ENCODE measurements at places on chromosomes 11 and 22.
A peak's percentile ranks its signal among the peaks of the same experiment; 100 is the strongest.

DNA sequence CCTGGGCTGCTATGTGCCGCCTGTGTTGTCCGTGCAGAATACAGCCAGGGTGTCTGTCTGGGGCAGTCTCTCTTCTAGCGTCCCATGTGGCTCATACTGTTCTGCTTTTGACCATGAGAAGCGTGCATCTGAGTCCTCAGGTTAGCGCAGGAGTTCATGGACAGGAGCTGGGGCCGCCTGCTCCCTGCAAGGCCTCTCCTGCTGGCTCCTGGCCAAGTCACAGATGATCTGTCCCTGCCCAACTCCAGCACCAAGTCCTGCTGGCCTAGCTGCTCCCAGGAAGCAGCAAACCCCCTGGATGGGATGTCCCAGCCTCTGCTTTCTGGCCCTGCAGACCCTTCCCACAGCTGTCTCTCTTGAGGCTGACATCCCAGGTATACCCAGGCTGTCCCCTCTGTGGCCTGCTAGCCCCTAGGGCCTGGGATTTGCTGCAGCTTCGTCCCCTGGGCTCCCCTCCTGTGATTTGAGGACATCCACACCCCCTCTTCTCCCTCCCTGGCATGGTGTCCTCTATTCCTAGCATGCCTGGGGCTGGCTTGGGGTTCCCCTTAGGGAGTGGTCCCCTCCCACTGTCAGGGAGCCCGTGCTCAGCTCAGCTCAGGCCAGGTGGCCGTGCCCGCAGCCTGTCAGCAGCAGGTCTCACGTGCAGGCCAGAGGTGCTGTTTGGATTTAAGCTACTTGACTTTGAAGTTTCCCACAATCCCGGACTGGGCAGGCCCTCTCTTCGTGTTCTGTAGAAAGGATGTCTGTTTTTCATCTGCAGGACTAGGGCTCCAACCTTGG lies 17.8 kb downstream of the PRR5 start:
- no peak for DNase-seq

DNA sequence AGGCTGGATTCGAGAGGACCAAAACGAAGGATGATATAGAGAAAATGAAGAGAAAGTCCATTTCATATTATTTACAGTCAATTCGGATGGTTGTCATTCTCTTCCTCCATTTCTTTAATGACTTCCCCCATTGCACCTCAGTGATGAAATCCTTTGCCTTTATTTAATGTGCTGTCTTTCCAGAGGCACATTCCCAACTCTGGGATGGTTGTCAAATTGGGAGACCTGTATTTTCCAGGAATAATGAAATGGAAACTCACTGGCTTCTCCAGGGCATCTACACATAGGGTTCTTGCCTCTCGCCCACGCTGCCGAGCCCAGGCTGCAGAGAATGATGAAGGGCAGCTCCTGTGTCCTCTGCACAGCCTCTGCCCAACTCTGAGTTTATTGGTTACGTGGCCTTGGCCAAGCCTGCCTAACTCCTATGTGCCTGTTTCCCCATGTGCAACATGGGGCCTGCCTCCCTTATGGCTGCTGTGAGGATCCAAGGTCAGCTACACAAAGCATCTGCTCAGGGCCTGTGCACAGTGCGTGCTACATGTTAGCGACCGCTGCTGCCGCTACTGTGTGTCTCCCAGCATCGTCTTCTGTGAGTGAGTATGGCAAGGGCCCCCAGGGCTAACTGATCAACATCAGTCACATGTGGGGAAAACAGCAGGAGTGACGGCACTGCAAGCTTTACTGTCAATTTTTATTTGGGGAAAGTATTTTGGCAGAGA lies 81.5 kb upstream of the BID start:
- no peak for DNase-seq

- DNase-seq: no peak
Observed at GRCh38 chr22:49015993-49016908, 811.4 kb downstream of the BRD1 start.

GRCh38 chr11:35116762-35117640 lies 22.0 kb upstream of the CD44 start:
- no peak for DNase-seq

DNA sequence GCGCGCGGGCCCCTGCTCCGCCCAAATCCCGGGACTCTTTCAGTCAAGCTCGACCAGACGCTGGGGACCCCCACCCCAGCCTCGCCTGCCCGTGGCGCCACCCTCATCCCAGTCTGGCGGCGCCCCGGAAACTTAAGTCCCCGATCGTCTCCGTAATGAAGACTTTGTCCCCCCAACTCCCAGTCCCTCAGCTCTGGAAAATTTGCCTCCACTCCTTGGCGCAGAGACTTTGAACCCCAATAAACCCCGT lies 348 bp downstream of the PLCB3 start:
- no peak for DNase-seq

- no peak for DNase-seq
Observed at GRCh38 chr11:19933132-19933735, 220.6 kb downstream of the NAV2 start.

DNA sequence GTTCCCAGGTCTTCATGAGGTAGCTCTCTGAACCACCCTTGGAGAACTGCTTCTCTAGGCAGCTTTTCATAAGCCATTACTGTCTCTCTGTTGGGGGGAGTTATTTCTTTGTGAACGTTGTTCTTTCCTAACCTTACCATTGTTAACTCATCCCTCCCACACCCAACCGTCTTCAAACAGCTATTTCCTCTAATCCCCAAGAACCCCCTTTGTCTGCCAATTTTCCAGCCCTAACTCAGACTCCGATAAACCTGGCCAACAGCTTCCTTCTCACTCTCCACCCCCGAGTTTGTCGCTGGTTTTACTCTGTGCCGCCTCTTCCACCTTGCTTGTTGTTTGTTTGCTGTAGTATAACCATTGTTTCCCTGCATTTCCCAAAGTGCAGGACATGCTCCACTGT lies 131.5 kb downstream of the CCDC34 start:
- no peak for DNase-seq

GRCh38 chr11:36945384-36945783 lies 347.3 kb upstream of the RAG2 start:
- DNase-seq: no peak

GRCh38 chr11:123272565-123272964 lies 77.5 kb upstream of the CLMP start:
- DNase-seq: no peak

DNA sequence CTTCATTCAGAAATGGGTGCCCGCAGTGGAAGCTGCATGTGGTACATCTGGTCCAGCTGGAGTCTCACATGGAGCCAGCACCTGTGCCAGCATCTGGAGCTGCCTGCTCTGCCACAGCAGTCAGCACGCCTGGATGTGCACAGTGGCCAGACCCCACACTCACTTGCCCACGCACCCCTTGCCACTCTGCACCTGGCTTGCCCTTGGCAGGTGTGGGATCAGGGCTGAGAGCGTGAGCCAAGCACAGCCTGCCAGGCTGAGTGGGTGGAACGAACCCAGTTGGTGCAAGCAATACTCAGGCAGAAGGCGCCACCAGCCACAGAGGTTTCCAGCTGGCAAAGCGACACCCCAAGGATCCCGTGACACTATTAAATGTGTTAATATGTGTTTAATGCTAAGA lies 95.5 kb upstream of the AMOTL1 start:
- DNase-seq: no peak

DNA sequence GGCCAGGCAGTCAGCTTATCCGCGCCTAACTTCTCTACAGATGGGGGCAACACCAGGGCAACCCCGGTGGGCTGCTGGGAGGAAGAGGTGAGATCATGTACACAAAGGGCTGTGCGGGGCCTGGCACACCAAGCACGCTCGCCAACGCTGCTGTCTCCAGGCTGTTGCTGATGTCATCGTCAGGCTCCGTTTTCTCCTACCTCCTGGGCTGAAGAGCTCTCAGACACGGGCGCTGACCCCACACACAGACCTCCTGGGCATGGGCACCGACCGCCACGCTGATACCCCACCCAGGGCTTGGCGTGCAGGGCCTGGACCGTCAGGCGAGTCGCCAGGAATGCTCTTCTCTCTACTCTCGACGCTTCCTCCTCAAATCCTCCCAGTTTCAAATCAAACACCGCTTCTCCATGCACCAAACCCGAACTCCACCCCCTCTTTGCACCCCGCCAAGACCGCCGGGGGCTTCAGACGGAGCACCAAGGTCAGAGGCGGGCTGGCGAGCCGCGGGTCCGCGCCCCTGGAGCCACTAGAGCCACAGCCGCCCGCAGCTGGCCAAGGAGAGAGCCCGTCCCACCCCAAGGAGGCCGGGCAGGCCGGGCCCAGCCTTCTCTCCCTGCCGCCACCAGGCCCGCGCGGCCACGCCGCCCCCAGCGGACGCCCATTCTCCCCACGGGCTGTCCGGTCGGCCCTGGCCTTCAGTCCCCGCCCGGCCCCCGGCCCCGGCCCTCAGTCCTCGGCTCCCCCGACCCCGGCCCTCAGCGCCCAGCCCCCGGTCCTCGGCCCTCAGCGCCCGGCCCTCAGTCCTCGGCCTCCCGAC lies 772 bp downstream of the SBF1 start:
- DNase-seq: peak; percentile 21

DNA sequence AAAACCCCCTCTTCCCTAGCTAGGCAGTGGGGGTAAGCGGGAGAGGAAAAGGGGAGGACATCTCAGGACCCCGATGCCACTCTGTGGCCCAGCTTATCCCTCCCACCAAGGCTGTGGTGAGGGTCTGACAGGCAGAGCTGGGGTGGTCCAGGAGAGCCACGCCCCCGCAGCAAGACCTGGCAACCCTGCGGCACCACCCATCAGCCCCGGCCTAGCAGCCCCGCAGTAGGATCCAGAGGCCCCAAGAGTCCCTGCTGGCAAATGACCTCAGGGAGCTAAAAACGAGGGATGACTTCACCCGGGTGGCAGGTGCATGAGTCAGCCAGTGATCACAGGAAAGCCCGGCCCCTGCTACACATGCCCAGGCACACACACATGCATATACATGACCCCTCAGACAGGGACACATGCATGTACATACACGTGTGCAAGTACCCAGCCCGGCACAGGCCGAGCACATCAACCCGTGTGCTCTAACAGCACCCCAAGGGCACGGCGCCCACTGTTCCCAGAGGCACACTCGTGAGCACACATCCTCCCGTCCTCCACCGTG lies 32.3 kb downstream of the ARVCF start:
- DNase-seq: no peak

DNA sequence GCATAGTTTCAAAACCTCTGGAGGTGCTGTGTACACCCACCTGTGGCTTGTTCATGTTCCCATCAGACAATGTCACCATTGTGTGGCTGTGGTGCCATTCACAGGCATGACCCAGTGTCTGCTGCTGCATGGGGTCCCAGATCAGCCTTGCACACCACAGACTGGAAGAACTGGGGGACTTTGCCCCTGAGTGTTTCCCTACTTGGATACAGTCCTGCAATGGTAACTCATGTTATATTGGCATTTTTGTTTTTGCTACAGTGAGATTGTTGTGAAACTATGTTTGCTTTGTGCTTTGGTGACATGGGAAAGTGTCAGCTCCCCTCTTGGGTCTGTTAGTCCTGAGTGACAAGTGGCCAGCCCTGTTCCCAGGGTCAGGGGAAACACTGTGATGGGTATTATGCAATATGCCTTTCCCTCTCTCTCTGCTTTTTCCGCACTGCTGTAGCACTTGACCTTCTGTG lies 108.8 kb downstream of the NAV2 start:
- no peak for DNase-seq

GRCh38 chr11:28393348-28393747 lies 285.2 kb downstream of the METTL15 start:
- DNase-seq: no peak

DNA sequence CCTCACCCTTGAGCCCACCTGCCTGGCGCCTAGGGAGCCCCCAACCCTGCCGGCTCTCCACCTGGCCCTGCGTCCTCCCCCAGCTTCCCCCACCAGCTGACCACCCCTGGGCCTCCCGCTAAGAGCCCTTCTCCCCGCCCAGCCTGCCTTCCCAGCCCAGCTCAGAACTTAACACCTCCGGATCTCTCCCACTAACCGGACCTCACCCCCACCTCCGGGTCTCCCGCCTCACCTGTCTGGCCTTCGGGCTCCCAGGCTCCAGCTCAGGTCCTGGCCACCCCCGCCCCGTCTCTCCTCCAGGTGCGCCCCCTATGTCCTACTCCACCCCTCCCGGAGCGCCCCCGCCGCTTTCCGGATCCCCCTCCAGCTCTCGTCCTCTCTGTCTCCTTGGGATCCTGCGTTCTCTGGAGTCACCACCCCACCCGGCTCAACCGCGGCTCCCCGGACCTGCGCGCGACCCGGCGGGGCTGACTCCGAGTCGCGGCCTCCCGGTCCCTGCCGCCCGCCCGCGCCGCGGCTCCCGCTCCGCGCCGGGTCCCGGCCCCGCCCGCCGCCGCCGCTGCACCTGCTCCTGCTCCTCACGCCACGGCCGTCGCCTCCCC lies at the start of gene KCNJ11:
TSS of gene KCNJ11 (minus strand) at position 51 of the 602 bp plus-strand sequence. CDS start 568 bp downstream, outside the sequence.
- DNase-seq: no peak

GRCh38 chr11:94851864-94852636 lies 83.9 kb downstream of the AMOTL1 start:
- DNase-seq: no peak

DNA sequence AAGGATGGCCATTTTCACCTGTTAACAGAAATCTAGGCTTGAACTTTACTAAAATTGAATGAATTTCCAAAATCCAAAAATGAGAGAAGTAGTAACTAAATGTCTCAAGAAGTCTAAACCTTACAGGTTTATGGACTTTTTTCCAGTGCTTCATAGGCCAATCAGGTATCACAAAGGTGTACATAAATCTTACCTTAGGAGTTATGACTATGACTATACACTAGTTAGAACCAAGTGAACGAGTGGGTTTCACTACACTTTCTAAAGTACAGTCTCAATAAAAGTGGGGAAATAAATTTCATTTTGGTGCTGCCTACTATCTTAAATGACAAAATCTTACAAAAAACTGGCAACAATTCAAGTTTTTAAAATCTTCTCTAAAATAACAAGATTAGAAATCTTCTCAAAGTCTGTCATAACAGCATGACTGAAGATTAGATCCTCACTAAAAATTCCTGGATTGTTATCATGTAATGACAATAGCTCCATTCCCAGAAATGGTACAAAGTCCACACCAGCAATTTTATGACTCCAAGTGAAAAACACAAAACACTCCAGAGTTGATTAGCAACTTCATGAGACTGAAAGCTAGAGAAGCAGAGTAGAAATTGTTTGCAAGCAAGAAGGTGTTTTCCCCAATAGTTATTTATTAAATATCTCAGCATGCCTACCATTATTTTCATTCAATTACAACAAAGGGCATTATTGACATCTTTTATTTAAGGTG lies 20.9 kb downstream of the SOX6 start:
- no peak for DNase-seq

DNA sequence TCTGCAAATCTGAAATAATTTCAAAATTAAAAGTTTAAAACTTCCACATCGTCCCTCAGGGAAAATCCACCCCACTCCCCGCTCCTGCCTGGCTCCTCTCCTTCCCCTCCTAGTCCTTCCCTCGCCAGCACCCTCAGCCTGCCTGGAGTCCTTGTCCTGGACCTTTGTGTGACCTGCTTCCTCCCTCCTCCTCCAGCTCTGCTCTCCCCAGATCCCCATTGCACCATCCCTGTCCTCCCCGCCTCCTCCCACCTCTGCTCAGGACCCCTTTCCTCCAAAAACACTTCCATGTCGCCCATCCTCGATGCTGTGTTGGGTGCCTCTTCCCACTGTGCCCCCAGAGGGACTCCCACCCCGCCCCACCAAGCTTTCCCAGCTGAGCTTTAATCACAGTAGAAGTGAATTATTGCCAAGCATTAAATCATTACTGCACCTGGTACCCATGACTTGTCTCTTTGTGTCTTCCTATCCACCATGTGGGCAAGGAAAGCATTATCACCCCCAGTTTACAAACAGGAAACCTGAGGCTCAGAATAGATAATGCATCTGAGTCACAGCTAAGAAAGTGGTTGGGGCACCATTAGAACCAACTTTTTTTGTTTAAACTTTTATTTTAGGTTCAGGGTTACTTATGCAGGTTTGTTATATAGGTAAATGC lies 2.4 kb upstream of the ZP1 start:
- no peak for DNase-seq

GRCh38 chr11:8083088-8083395 lies 2.0 kb downstream of the TUB start:
- no peak for DNase-seq

GRCh38 chr11:131912134-131912533 lies 541.7 kb downstream of the NTM start:
- DNase-seq: no peak
